ENCODE measurements at places on chromosomes 2 and 18. TPM values are rescaled to one million over a fixed set of nuclear protein-coding genes. Genes with fewer than 3 reads are reported as not detected.

The TMEM247 gene
- total RNA-seq: not detected

The RAX gene
- total RNA-seq: 0.07 TPM

The HOXD11 gene
- total RNA-seq: not detected

The ANKRD62 gene
- not detected for total RNA-seq

DNA sequence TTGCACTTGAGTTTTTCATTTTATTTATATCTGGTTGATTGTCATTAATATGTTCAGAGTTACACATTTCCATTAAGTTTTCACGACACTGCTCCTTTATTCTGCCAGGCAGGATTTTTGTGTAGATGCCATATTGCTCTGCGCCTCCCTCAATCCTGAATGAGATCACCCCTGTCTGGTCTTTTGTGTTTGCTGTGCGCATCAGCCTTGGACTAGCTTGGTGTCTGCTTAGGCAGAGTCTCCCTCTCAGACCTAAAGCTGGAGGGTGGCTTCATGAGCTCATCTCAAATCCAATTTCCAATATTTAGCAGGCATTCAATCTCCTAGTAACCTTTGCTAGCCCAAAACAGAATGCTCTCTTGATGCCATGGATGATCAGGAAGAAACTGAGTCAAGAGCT, 137.4 kb downstream of the SMAD7 start:
- no peak for DNase-seq

- DNase-seq: no peak
Observed at GRCh38 chr18:50410894-50411293, 36.0 kb downstream of the SKA1 start.

DNA sequence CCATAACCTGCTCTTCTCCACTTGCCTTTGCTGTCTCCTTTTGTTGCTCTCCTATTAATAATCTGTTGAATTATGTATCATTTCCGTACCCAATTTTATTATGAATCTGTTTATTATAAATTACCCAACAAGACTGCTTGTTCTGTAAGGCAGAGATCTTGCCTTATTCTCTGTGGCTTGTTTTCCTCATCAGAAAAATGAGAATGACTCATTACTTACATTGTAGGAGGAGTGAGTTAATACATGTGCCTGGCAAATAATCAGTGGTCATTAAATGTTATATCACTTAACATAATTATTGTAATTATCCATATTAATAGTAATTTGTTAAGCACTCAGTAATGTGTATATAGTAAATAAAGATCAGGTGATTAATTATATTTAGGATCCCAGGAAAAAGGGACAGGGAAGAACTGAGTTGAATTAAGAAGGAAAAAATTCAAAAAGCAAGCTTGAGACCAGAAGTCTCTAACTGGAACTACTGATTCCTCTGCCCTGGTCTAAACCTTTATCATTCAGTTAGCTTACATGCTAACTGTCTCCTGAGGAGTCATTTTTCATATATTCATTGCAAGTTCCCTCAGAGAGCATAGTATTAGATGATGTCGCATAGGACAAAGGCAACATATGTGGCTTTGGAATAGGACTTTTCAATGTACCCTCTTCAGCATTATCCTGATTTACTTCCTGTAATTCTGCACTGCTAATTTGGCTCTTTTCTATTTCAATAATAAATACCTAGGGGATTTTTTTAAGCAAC, 335.7 kb downstream of the GALNT13 start:
- no peak for DNase-seq

GRCh38 chr2:171964308-171964707, 35.4 kb upstream of the METAP1D start:
- DNase-seq: no peak

DNA sequence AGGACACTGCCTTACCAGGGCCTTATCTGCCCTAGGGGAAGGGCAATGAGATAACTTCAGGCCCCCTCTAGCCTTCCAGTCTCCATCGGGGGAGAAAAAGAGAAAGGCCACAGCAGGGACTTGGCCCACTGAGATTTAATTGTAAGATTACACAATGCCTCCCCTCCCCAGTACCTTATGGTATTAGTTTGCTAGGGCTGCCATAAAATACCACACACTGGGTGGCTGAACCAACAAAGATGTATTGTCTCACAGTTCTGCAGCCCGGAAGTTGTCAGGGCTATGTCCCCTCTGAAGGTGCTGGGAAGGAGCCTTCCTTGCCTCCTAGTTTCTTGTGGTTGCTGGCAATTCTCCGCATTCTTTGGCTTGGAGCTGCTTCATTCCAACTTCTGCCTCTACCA, 34.8 kb upstream of the SPATA3 start:
- DNase-seq: no peak

- no peak for DNase-seq
Observed at GRCh38 chr2:68110102-68110501, 47.3 kb upstream of the C1D start.

DNA sequence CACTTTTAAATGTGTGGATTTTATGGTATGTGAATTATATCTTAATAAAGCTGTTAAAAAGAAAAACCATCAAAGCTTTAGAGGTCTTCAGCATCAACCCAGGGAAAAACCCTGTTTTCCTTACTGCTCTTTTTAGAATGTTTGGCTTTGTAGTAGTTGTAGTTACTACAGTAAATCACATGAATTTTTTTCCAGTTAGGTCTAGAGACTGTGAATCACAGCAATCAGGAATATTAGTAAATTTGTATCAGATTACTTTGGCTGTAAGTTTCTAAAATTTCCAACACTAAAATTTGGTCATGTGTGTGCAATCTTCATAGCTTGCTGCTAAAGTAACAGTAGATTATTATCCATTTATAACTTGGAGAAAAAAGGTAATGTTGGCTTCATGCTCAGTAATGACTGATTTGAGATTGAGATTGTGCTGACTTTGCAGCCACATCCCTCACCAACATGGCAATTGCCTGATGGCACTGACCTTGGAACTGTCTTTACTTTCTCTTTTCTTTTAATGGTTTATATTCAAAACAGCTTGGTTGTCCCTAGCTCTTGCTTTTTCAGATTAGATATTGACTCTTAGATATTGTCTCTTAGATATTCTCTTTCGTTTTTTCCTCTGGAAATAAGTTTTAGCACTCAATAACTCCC, 41.1 kb downstream of the LCLAT1 start:
- no peak for DNase-seq

GRCh38 chr18:11807233-11807632, 44.0 kb upstream of the CHMP1B start:
- no peak for DNase-seq

GRCh38 chr2:88585969-88586368, 41.3 kb downstream of the EIF2AK3 start:
- DNase-seq: no peak

DNA sequence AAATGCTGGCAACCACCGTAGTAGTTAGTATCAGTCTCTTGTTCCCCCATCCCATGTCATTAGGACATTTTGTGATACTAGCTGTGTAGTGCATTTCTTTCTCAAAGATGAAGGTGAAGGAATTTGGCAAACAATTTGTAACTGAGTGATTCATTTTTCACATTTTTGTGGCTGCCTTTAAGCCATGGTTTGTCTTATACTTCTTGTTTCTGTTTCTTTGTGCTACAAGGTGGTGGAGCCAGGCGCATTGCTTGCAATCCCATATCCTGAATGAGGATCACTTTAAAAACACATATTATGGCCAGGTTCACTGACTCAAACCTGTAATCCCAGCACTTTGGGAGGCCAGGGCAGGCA, 40.6 kb downstream of the GPD2 start:
- no peak for DNase-seq

- no peak for DNase-seq
Observed at GRCh38 chr18:65846107-65846506, 95.3 kb downstream of the CDH7 start.
